SK-N-MC (cell line): ENCODE measurements at places on chromosomes 1 and 21.

- DNase-seq: no peak
These were observed 408 bp downstream of the ESRRG start for GRCh38 chr1:216722821-216723220.

DNA sequence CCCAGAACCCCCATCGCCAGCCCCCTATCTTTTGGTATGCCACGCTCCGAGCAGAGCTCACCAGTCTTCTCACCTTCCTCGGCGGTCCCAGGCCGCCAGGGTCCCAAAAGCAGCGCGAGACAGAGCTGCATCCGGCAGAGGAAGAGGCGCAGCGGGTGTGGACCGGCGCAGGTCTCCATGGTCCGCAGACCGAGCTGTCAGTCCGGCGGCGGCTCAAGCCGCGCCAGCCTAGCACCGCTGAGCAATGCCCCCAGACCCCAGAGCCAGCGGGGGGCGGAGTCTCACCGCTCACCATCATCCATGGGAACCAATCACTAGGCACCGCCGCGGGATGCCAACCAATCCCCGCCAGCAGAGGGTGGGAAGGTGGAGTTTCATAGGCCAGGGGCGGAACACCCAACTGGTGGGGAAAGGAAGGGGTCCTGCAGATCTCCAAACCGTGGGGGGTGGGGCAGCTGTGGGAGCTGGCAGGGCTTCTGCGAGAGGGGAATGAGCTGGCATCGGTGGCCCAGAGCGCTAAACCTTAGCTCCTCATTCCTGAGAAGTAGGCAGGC is at the start of gene EPHA10:
Gene EPHA10 (minus strand): TSS at position 233 of the 554 bp plus-strand sequence. CDS start 54 bp downstream, at position 179.
- no peak for DNase-seq

- DNase-seq: no peak
These were observed 79.6 kb downstream of the ST3GAL3 start for GRCh38 chr1:43786960-43787359.

DNA sequence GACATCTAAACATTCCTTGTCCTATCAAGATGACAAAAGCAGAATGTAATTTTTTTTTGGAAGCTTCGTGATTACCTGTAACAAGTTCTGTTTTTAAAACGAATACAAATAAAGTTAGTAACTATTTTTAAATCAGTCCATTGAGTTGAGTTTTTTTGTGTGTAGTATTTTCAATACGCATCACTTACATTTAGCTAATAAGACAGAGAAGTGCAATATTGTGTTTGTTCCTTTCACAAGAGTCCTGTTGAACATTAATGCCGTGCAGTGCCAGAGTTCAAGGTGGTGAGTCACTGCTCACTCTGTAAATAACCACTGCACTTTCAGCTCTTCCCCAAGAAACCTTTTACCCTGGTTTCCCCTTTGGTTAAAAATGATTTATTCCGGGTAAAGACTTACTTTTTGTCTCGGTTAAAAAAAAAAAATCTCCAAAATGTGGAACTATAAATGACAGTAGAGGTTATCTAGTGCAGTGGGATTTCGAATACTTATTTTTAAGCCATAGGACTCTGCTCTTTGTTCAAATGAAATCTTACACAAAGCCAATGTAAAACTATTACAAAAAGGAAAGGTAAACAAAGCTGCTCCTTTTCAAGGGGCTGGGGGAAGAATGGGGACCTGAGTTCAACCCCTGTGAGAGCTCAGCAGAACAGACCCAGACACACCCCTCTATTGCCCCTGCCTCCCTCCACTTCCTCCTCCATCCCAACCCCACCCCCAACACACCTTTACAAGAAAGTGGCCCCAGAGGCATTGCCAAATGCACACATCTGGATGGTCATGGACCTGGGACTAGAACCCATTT is 14.8 kb upstream of the NCMAP start:
- no peak for DNase-seq

- DNase-seq: no peak
These were observed 34.0 kb upstream of the SLC19A1 start for GRCh38 chr21:45575993-45576837.

- DNase-seq: no peak
These were observed 13.2 kb upstream of the CTSE start for GRCh38 chr1:206036663-206037455.

DNA sequence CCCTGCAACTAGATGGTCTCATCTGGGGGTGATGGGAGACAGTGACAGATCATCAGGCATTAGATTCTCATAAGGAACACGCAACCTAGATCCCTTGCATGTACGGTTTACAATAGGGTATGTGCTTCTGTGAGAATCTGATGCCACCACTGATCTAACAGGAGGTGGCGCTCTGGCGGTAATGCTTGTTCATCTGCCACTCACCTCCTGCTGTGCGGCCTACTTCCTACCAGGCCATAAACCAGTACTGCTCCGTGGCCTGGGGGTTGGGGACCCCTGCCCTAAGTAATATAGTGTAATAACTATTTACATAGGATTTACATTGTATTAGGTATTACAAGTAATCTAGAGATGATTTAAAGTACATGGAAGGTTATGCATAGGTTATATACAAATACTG is 134.9 kb downstream of the CLEC20A start:
- DNase-seq: no peak
